Germinal center (tissue), 1 donor: ENCODE measurements at places on chromosomes 3 and 15.
A peak's percentile ranks its signal among the peaks of the same experiment; 100 is the strongest.

- DNase-seq: no peak
These were observed 7.8 kb upstream of the NR2F2 start for GRCh38 chr15:96322536-96323318.

GRCh38 chr3:57797701-57798487, 41.8 kb downstream of the SLMAP start:
- no peak for DNase-seq

DNA sequence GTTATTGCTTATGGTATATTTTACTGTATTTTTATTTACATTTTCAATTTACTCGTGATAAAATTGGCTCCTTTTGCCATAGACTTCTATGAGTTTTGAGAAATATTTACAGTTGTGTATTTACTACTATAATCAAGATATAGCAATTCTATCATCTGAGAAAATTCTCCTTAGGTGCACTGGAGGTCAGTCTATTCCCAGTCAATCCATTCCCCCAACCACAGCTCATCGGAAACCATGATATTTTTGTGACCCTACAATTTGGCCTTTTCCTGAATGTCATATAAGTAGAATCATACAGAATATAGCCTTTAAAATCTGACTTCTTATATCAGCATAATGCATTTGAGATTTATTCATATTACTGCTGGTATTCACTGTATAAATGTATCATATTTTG, 114.7 kb upstream of the LRTM1 start:
- no peak for DNase-seq

- no peak for DNase-seq
These were observed 13.4 kb downstream of the RTP1 start for GRCh38 chr3:187210545-187211327.

- peak; percentile 2 for DNase-seq
These were observed 32.9 kb downstream of the PTPN23 start for GRCh38 chr3:47413751-47414150.

GRCh38 chr3:196218155-196218712, 1.9 kb downstream of the SLC51A start:
- DNase-seq: no peak

DNA sequence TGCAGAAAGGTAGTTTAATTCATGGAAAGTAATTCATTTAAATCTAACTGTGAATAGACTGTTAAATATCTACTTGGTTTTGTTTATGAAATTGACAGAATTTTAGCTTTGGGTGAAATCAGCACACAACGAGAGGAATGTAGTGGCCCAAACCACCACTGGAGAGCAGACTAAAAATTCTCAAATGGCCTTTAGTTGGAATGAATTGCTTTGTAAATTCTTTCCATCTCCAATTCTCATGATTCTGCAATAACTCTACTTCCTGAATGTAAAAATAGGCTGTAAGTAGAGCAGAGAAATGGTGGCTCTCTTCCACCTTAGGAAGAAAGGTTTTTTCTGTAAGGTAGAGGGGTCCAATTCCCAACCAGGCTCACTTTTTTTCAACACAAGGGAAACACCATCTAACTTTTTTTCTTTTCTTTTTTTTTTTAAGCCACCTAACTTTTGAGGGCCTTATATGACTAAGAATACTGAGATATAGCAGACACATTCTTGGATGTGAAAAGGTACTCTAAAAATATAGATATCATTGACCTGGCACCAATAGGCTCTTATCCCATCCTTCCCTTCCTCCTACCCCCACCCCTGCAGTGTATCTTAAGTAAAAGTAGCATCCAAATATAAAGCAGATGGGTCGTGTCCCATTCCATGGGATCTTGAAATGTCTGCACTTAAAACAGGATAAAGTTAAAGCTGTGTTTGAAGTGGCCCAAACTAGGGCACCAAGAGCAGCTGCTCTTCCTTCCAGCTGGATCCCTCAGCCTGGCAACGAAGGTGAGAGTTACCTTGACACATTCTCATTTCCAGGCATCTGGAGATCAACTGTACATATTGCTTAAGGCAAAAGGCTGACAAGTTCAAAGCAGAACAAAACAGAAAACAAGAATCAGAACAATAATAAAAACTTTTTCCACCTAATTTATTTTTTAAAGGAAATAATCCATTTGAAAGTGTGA, 194.1 kb downstream of the TPRG1 start:
- no peak for DNase-seq

GRCh38 chr15:33021806-33022389, 172.6 kb downstream of the FMN1 start:
- peak; percentile 19 for DNase-seq

DNA sequence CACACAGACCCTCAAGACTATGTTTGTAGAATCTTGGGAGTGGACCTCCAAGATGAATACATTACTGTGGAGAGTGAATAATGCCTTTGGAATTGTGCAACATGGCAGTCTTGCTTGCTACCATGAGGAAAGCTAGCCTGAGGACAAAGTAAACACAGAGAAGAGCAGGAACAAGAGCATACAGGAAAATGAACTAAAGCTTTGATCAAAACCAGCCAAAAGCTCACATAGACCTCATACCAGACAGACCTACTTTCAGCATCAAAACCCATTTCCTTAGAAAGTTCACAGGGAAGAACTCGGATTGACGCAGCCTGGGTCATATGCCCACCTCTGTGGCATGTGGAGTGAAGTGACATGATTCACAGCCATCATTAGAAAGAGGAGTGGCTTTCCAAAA, 3.3 kb upstream of the RAB8B start:
- DNase-seq: no peak

- no peak for DNase-seq
These were observed 142.1 kb upstream of the CGNL1 start for GRCh38 chr15:57234156-57234555.

DNA sequence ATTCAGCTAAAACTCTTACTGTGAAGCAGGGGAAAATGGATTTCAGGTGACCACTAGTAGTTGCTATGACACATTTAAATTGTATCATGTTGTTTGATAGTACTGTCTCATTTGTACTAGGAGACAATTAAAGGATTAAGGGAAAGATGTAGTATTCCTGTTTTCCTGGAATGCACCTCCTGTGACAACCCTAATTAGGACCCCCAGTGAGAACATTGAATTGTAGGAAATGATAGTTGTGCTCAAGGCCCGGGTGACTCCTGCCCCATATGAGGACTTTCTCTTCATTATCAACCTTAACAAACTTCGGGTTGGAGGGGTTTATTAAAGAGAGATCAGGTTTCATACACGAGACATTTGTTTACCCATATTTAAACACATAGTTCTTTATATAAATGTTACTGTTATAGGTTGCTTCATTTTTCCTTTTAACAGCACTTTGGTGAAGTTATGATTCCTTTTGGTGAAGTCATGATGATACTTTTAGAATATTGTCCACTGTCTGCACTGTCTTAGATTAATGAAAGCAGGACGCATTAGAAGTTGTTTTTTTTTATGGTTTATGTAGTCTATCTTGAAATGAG, 392.6 kb upstream of the NAALADL2 start:
- no peak for DNase-seq

- DNase-seq: no peak
These were observed 29.3 kb upstream of the TRAK1 start for GRCh38 chr3:42061713-42062380.

GRCh38 chr15:41235929-41236328, 4.9 kb downstream of the CHP1 start:
- no peak for DNase-seq

GRCh38 chr15:33204926-33205325, 10.4 kb upstream of the FMN1 start:
- no peak for DNase-seq

DNA sequence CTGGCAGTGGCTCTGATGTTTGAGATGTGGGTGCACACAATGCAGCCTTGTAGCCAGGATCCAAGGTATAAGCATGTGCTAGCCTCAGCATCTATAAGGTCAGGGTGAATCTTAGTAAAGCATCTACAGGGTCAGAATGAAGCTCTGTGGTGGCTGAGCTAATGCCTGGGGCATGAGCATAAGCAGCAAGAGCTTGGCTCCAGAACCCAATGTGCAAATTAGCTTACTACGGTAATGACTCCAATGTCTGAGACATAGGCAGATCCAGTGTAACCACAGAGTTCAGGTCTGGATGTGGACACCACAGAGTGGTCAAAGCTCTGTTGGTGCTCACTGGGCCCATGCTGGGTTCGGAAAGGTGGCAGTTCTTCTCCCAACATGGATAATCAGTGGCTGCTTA, 304.5 kb upstream of the NECTIN3 start:
- DNase-seq: no peak

GRCh38 chr3:124115279-124115678, 123.4 kb upstream of the ROPN1 start:
- DNase-seq: no peak

DNA sequence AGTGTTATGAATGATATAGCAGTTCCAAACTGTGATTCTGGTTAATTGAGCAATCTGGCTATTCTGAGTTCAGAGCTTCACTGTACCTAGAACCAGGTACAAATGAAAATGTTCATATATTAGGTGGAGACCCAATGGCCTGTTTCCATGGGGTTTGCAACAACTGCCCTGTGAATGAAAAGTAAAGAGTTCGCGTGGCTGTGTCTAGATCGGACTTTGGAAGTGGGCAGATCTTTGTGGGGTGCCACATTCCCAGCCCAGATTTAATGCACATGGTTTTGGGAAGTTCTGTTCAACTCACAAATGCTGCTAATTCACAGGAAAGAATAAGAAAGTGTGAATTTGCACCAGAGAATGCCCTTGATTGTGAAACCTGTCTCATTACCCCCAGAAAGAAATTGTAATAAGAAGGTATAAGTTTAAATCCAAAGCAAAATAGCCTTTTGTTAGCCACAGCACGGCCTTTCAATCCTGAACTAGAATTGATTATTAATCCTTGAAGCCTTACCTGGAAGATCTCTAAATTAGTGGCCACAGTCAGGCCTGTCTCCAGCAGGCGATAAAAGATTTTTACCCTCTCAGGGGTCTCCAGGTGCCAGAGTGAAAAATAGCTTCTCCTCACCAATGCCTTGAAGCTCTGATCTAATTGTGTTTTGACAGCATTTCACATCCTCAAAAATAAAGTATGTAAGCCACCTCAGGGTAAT, 22.6 kb downstream of the WHAMM start:
- no peak for DNase-seq

- DNase-seq: no peak
These were observed 4.8 kb downstream of the GASK1A start for GRCh38 chr3:42983927-42984326.

- no peak for DNase-seq
These were observed 116.0 kb downstream of the LIPC start for GRCh38 chr15:58547628-58548307.

GRCh38 chr15:61090386-61091288, 138.5 kb downstream of the RORA start:
- no peak for DNase-seq

- no peak for DNase-seq
These were observed 136.5 kb downstream of the MAP2K5 start for GRCh38 chr15:67678993-67679392.

- DNase-seq: no peak
These were observed 18.9 kb upstream of the TIGIT start for GRCh38 chr3:114274929-114275328.

- peak; percentile 60 for DNase-seq
These were observed 62.6 kb downstream of the OSBPL10 start for GRCh38 chr3:31918179-31919150.

- DNase-seq: no peak
These were observed 3.0 kb downstream of the ZNF770 start for GRCh38 chr15:34984889-34985630.

- no peak for DNase-seq
These were observed 303.4 kb upstream of the MME start for GRCh38 chr3:154776549-154777225.

DNA sequence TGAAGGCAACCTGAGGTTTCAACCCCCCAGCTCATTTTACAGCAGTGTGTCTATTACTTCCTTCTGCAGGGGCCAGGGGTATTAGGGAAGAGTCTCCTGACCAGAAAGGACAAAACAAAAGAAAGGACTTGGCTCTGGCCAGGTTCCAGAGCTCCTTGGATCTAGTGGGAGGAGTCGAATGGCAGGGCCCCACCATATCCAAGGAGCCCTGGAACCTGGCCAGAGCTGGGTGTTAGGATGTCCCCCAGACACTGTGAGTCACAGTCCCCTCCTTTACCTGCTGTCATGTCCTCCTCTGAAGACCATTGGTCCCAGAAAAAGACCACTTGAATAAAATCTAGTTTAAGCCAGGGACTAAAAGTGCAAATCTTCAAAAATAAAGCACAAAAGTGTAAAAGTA, 113.2 kb downstream of the EEFSEC start:
- no peak for DNase-seq

GRCh38 chr3:126262227-126262626, 81.8 kb upstream of the ALDH1L1 start:
- DNase-seq: no peak

DNA sequence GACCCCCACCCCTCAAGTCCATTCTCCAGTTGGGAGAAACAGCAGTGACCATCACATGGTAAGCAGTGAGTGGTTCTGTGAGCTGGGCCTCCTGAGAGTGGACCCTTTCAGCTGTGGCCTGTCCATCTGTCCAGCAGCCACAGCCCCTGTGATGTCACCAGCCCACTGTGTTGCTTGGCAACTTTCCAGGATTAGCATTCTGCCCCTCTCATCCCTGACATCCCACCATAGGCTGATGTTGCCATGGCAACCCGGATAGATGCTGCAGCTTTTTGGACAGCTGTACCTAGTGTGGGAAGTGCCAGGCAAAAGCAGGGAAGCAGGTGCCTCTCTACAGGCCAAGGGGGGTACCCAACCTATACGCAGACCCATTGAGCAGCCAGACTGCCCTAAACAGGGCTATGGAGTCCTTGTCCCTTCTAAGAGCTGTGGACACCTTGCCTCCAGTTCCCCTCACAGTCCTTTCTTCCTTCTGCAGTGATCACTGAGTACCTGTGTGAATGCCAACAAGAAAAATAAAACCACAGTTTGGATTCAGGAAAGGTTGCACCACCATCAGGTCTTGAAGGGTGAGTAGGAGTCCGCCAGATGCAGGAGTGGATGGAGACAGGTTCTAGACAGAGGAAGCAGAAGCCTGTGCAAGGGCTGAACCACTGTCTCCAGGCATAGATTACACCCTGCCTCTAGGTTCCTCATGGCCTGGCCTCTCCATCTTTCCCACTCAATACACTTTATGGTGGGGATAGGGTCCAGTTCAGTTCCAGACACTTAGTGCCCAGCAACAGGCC, at the start of gene DNAH1:
Gene DNAH1, plus strand, starts transcription at position 343 of the 788 bp plus-strand sequence. CDS start 6,124 bp downstream, outside the sequence.
- no peak for DNase-seq

- no peak for DNase-seq
These were observed 17.6 kb downstream of the C15orf62 start for GRCh38 chr15:40787344-40787841.

DNA sequence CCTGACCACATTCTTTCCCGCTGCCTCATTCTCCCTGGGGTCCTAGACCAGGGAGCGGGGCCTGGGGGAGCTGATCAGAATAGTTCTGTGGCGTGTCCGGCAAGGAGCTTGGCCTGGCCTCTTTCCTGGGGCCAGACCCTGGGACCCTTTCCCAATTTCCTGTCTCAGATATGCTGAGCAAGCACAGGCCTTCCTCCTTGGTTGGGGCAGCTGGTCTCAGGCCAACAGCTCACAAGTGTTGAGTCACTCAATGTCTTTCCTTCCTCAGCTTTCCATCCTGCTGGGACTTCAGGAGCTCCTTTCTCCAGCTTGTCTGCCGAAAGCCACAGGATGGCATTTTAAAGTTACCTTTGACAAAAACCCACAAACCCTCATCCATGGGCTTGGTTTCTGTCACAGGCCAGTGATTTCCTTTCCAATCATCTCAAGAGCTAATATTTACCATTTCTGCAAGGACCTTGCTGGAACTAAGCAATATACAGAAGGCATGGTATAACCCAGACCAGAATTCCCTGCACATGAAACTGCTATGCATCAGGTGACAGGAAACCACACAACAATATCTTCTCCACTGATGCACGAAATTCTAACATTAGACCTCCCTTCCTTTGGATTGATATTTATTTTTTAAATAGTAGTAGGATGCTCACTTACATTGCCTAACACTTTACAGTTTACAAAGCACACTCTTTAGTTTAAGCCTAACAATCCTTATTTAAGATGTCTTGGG, 19.5 kb upstream of the TIMP4 start:
- DNase-seq: no peak
